Small intestine (tissue), 16 donors: ENCODE measurements at places on chromosomes 2 and 18. TPM values are rescaled to one million over a fixed set of nuclear protein-coding genes. Genes with fewer than 3 reads are reported as not detected.

GRCh38 chr18:26653943-26654615 lies 105.7 kb upstream of the KCTD1 start:
- no peak for DNase-seq

Gene TEKT4
- polyA plus RNA-seq = not detected

DNA sequence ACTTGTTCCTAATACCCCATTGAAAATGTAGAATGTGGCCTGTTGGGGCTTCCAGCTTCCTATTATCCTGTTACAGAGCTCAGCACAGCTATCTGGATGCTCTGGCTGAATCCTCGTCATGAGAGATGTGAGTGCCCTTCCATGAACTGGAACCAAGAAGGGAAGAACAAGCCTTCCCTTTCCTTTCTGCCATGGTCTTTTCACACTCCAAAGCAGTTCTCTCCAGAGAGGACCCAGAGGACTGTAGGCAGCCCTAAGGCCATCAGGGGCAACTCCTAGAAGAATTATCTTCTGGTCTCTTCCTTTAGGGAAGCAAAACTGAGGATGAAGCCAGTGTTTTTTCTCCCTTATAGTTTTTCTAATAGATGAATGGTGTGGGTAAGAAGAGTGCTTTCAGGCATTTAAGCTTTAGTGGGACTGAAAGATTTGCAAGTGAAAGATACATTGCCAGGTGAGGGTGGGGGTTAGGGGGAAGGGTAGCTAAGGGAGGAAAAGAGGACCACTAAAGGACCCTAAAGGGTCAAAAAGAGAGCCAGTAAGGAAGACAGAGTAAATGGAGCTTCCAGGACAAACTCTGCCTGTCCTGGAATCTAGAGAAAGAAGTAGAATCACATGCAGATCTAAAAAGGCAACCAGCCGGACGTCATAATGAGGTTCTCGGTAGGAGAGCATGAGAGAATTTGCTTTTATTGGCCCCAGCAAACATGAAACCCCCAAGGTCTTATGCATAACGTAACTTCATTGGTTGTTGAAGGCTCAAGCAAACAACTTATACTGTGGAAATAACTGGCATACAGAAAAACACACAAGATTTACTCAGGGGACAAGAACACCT lies 12.4 kb upstream of the XPO1 start:
- no peak for DNase-seq

DNA sequence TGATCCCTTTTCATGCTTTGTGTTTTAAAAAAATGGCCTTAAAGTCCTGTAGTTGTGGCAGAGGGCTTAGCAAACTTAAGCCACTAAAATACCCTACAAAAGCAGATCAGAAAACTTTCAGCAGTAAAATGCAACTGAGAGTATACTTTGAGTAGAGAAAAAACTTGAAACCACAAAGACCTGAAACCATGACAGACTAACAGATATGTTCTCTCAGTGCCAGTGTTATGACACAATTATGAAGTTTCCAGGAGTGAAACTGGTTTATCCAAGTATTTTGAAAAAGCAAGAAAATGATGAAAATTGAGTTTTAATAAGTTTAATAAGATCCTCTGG lies 74.5 kb downstream of the SPRED2 start:
- no peak for DNase-seq

DNA sequence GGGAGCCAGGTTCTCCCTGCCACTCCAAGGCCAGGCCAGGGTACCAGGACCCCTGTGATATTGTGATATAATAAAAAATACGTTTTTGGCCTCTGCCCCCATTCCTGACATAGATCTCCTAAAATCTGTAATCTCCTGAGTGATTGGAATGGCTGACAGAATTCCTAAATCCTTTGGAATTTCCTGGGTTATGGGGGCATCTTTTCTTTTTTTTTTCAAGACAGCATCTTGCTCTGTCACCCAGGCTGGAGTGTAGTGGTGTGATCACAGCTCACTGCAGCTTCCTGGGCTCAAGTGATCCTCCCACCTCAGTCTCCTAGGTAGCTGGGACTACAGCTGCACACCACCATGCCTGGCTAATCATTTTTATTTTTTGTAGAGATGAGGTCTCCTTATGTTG lies 26.2 kb upstream of the TUBB6 start:
- no peak for DNase-seq

- no peak for DNase-seq
These were observed 162.3 kb downstream of the TGIF1 start for GRCh38 chr18:3612315-3612714.

- DNase-seq = no peak
These were observed 328.7 kb downstream of the ZNF804A start for GRCh38 chr2:184927040-184927439.

Gene MGAT5
- 7.3 TPM for polyA plus RNA-seq

Gene LINC00305
- not detected for polyA plus RNA-seq

Gene SLC30A3
- 0.04 TPM for polyA plus RNA-seq

DNA sequence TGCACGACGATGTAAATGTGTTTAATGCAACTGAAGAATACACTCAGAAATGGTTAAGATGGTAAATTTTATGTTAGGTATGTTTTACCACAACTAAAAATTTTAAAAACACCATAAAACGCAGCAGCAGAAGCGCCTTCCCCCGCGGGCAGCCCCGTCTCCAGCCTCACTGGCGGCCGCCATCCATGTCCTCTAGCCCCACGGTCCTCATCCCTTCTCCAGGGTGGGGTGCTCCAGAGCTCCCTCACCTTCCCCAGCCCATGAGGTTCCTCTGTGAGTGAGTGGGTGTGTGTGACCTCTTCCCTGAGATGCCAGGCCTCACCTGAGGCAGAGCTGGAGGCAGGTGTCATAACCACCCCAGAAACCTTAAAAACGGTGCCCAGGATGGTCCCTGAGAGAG lies 17.0 kb downstream of the INHBB start:
- no peak for DNase-seq

DNA sequence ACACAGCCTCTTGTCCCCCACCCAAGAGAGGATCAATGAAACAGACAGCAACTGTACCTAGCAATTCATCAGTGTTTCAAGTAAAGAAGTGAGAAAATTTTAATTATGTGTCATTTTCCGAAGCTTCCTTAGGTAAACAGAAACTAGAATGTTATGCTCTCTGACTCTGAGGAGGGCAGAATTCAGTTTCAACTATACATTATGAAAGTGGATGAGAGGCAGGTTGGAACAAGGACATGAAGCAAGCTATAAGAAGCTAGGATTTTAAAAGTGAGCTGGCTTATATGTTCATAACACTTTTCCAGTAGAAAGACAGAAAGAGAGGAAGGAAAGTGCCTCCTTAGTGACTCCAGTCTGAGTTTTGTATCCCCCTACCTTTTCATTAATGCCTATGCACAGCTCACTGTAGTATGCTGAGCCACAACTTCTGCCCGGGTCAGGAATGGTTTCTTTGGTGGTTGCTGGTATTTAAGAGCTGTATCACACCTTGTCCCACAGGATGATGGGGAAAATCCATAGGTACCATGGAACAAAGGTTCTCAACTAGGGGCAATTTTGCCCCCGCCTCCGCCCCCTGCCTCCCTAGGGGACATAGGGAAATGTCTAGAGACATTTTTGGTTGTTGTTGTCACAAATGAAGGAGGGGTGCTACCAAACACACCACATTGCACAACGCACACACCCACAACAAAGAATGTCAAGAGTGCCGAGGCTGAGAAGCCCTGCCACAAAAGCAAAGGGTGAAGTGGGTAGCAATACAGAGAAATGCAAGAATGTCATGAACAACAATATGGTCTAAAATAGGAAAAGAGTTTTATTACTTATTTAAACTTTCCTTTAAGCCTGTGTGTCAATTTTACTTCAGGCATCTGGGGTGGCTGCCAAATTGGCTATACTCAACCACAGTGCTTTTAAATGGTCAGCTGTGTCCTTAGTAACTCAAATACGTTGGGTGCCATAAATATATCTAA lies 161.0 kb upstream of the ZFP36L2 start:
- DNase-seq = no peak

Gene ALPI
- 37.7 TPM for polyA plus RNA-seq

GRCh38 chr18:7545734-7546133 lies 21.4 kb upstream of the PTPRM start:
- DNase-seq = no peak

DNA sequence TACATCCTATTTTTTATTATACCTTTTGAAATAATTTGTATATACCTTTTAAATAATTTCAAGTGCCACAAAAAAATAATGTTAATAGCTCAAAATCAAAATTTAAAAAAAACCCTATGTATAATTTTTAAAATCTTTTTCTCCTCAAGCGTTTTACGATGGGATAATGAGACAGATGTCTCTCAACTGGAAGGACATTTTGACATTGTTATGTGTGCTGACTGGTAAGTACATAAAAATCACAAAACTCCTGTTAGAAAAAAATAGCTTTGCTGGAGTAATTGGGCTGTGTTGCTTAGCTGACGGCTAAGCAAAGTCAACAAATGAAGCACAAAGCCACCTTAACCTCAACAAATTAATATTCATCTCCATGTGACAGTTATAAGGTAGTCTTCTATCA lies 198.0 kb upstream of the SIX3 start:
- DNase-seq = no peak

DNA sequence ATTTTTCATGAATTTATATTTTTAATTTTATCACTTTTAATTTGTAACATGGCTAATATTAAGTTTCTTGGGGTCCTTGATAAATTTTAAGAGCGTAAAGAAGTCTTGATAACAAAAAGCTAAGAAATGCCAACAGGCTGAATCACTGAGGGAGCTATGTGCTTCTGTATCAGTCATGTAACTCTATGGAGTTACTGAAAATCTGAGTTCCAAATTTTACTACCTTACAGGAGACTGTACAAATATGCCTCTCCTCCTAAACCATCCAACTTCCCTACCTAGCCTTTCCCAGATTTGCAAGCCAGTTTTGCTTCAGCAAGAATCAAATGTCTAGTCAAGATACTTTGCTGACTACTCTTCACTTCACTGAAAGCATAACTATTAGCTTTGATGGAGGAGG lies 35.7 kb downstream of the FEZ2 start:
- DNase-seq = no peak

- no peak for DNase-seq
These were observed 18.0 kb downstream of the MAL start for GRCh38 chr2:95043300-95044093.

GRCh38 chr2:101176803-101177202 lies 25.6 kb upstream of the TBC1D8 start:
- no peak for DNase-seq

GRCh38 chr2:157333304-157334047 lies 7.9 kb upstream of the ERMN start:
- no peak for DNase-seq

Gene POTEI
- 0.19 TPM for polyA plus RNA-seq

- DNase-seq = no peak
These were observed 4.5 kb upstream of the GPR55 start for GRCh38 chr2:230929381-230930148.

DNA sequence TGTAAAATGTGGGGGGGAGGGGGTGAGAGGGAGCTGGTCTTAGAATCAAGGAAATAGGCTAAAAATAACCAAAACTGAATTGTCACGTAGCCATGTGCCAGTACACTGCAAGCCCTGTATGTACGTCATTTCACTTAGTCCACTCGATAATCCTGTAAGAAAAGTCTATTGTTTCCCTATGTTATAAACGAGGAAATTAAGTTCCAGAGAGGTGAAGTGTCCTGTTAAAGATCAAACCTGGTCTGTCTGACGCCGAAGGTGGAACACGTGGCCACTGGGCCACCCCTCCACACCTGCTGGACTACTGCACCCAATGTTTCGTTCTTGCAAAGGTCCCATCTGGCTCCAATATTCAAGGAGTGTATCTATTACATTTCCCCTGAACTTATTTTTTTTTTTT lies 29.6 kb downstream of the TFCP2L1 start:
- DNase-seq = peak; percentile 45
